Daoy (cell line): ENCODE measurements at places on chromosomes 4 and X. TPM values are rescaled to one million over a fixed set of nuclear protein-coding genes. Genes with fewer than 3 reads are reported as not detected.

NALF2 gene
- 0.06 and 0.51 TPM in 2 replicates for total RNA-seq

CSAG2 gene
- total RNA-seq: not detected in 2 replicates

DDX53 gene
- 1.3 and 1.7 TPM in 2 replicates for total RNA-seq

APELA gene
- total RNA-seq: not detected in 2 replicates

FAT1 gene
- total RNA-seq: 38.6 and 50.2 TPM in 2 replicates

TCEAL7 gene
- total RNA-seq: 0.91 and 6.5 TPM in 2 replicates

MAP7D3 gene
- total RNA-seq: 14.1 and 17.7 TPM in 2 replicates

SUPT20HL2 gene
- total RNA-seq: not detected in 2 replicates
